ENCODE measurements at places on chromosomes 13 and 19.

DNA sequence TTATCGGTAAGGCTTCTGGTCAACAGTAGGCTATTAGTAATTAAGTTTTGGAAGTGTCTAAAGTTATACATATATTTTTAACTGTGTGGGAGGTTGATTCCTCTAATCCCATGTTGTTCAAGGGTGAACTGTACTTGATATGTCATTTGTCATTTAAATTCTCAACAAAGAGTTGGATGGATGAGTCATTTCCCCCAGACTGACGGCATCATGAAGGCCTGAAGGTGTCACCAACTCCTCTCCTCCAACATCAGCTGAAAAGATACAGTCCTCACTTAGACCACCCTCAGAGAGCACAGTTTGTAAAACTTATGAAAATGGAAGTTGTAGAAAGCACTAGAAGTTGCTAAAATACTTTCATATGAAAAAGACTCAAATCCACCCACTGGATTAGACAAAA is 48.8 kb downstream of the DCLK1 start:
- no peak for DNase-seq

DNA sequence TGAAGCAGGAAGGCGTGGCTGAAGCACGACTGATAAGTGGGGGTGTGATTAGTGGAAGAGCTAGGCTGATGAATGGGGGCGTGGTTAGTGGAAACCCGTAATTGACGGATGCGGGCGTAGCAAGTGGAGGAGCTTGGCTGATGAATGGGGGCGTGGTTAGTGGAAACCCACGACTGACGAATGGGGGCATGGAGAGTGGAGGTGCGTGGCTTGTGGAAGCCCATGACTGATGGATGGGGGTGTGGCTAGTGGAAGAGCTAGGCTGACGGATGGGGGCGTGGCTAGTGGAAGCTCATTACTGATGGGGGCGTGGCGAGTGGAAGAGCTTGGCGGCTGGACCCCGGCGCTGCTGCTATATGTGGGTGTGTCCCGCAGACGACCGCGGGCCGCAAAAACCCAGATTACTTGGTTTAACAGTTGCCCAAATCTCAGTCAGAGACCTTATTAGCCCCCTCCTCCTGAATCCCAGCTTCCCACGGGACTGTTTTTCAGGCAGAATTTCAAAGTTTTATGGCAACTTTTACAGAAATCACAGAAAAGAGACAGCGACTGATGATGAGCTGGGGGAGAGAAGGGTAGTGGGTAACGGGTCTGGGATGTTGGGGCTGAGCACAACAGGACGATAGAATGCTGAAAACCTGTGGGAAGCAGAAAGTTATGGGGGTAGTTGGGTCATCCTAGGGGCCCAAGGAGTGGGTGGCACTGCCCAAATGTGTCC is 9.0 kb upstream of the MEIS3 start:
- peak; percentile 99 for DNase-seq

DNA sequence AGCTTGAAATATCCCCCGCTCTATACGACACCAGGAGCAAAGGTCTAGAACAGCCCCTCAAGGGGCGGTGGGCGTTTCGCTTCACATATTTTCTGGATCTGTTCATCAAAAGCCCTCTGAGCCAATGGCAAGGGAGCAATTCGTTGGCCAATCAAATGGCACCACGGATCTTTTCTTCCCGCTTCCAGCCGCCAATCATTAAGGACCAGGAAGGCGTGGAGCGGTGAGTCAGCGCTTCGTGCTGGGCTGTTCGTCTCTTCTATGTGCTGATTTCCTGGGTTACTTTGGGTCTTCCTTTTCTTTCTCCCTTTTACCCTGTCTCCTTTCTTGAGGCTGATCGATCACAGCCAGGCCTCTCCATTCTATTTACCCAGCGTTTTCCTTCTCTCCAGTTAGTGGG is at the start of gene NLRP4:
Gene NLRP4, plus strand, starts transcription at position 201 of the 400 bp plus-strand sequence. CDS start 15,541 bp downstream, outside the sequence.
- no peak for DNase-seq

GRCh38 chr19:54704928-54705327 is 19.3 kb upstream of the KIR3DL3 start:
- DNase-seq: no peak

- DNase-seq: no peak
These were observed 37.5 kb downstream of the HSPH1 start for GRCh38 chr13:31124204-31124603.

GRCh38 chr19:46056536-46056935 is 15.7 kb upstream of the IGFL4 start:
- DNase-seq: no peak

DNA sequence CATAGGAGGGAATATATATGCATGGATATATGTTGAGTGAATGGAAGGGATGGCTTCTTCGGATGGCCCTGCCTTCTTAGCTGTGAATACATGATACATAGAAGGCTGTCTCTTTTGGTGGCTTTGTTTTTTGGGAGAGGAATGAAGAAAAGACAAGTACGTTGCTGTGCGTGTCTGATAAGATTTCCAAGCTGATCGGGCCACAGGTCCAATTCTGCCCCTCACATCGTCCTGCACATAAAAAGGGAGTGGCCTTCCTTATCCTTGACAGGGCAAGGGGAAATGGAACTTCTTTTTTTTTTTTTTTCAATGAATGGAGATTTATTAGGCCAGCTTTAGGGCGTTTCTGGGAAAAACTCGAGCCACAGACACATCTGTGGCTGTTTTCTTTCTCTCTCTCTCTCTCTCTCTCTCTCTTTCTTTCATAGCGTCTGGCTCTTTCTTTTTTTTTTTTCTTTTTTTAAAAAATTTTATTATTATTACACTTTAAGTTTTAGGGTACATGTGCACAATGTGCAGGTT is 103.8 kb upstream of the SPATA13 start:
- peak; percentile 63 for DNase-seq

DNA sequence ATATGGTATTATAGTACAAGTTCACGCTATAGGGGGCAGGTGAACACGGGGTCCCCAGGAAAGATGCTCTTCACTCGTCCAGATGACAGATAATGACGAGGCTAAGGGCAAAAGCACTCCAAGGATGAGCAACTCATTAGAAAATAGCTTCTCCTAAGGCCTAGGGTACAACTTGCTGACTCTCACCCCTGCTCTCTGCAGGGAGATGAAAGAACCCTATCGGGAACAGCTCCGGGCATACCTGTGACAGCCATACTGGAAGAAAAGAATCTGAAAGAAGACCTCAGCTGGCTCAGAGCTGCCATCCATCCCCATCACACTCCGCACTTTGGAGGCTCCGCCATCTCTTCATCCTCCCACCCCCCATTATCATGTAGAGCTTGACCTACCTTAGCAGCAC is 17.5 kb upstream of the HSPH1 start:
- no peak for DNase-seq

GRCh38 chr13:108508263-108508662 is 121.1 kb upstream of the MYO16 start:
- peak; percentile 30 for DNase-seq

- DNase-seq: peak; percentile 84
These were observed 11.1 kb downstream of the FTL start for GRCh38 chr19:48975947-48976847.

GRCh38 chr13:114099918-114100445 is 32.4 kb downstream of the RASA3 start:
- peak; percentile 44 for DNase-seq

- DNase-seq: no peak
These were observed 924.6 kb downstream of the OLFM4 start for GRCh38 chr13:53953183-53953582.

DNA sequence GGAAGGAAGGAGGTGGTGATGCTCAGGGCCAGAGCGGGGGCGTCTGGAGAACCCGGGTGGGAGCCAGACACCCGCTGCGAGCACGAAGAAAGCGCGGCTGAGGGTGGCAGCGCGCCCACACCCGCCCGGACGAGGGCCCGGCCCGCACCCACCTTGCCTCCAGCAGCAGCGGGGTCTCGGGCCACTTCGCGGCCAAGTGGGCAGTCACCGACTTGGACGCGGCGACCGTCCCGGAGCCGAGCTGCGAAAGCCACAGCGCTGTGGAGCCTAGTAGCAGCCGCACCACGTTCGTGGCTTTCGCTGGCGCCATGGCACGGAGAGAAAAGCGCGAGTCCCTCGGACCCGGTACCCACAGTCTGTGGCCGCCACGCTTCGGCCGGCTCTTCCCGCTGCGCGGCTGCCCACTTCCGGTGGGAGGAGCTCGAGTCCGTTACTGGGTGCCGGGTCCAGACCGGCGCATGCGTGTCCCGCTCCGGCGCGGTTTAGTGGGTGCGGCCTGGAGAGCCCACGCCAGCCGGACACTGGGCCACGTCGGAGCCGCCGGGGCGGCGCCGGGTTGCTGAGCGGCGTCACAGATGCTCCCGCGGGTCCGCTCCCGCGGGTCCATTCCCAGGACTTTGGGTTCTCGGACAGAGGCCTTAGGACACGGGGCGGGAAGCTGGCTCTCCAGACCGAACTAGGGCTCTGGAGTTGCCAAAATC is at the start of gene UGGT2:
Gene UGGT2, minus strand, starts transcription at position 399 of the 701 bp plus-strand sequence. Its CDS starts 89 bp downstream, at position 310.
- peak; percentile 93 for DNase-seq

DNA sequence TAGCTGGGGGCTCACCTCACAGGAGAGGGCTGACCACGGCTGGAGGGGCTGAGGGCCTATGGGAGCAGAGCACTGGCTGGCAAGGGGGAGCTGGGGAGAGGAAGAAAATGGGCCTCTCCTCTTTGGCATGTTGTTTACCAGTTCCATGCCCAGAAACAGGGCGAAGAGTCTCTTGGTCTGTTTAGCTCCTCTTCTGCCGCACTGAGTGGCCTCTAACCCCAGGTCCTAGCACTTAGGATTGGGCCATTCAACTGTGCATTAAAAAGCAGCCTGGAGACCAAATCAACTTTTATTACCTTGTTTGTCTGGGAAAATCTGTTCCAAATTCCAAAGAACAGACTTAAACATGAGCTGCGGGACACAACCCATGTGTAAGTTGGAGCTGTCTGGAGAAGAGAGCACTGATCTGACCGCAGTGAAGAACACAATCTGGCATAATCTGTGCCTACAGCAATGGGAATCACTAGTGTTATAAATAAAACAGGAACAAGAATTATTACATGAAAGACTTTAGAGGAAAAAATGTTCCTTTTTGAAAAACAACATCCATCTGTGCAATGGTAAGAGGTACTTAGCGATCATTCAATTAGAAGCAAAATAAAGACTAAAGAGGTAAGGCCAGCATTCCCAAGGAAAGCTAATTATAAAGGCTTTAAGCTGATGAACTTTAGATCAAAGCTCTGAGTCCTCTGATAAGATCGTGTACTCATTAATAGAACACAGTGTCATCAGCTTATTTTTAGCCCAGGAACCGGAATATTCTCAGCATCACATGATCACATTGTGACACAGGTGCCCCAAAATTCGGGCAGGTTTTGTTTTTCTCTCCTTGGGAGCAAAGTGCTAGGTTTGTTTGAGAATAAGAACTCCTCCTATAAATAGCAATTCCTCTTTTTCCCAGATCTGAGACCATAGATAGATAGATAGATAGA is 243.2 kb downstream of the COL4A1 start:
- DNase-seq: no peak

DNA sequence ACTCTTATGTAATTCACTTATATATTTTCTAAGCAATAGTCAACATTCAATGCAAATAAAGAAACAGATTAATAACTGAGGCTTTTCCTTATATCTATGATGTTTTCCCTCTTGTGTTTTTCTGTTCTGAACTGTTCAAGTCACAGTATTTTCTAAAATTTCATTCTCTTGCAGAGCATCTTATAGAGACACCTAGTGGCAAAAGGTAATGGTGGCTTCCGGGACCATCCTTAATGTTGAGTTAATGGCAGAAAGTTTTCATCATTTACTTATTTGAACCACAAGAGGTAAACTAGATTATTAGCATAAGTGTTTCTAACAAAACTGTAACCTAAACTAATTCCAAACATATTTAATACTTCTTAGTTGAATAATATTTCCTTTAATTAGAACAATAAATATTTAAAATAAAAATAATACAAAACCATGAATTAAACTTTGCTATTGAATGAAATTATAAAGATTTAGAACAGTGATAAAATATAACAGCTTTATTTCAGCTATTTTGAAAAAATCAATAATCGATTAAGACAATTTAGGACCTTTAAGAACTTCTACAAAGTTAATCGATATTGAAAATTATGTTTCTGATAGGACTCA is 1.7 kb upstream of the SLITRK5 start:
- peak; percentile 76 for DNase-seq

- DNase-seq: no peak
These were observed 8.5 kb downstream of the SIGLEC7 start for GRCh38 chr19:51150627-51151026.

DNA sequence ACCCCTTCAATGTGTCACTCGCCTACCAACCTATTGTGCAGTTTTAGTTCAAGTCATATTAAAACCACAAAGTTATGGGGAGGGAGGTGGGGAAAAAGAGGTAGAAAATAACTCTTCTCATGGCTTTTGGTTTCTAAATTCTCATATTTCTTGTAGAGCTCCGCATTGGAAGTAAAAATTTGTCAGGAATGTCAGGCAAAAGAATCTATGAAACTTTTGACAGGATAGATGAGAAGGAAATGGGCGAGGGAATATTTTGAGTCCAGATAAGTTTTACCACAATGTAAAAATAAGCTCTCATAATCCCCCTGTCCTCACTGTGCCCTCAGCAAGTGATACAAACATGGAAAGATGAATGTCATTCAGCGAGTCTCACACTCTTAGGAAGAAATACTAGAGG is 270.4 kb downstream of the DLEU7 start:
- no peak for DNase-seq

DNA sequence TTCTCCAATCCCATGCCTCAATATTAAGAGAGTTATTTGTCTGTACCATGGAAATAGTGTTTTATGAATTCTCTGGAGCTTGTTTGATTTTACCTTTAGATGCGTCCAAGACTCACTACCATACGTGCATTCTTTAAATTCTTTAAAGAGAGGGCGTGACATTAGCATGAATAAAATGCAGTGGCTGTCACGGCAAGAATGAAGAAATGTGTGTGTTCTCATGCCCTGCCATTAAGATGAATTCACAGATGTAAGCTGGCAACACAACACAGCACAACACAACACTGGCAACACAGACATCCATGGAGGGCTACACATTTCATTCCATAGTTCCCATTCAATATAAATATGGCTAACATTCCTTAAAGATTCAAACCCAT is 213.4 kb downstream of the ENOX1 start:
- DNase-seq: no peak

DNA sequence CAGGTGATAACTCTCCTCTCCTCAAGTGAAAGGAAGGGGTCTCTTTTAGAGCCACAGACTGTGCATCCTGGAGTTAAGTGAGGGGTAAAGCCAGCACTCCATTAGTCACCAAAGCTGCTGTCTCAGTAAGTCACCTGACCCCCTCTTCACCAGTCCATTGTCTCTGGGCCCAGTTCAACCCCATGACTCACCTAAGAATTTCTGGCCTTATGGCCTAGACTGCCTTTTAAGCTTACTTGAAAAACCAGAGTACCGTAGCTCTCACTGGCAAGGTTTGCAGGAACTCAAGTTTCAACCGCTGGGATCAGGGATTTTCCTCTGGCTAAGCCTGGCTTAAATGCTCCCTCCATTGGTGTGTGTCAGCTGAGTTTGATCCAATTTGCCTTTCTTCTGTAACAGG is 23.4 kb upstream of the EID2 start:
- no peak for DNase-seq

DNA sequence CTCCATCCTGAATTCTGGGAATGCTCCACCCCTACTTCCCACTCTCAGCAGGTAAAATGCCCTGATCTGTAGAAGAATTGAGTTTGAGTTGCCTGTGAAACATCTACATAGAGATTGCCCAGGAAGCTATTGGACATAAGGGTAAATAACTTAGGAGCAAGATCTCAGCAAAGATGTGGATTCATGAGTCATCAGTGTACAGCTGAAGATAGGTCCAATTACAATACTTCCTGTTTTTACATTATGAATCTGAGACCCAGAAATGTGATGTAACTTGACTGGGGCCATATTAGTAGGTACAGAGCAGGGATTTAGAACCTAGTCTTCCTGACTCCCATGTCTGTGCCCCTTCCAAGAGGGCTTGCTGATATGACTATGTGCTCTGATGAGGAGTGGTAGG is 79.4 kb upstream of the FNDC3A start:
- DNase-seq: peak; percentile 17

- DNase-seq: no peak
These were observed 1.9 kb downstream of the LTBP4 start for GRCh38 chr19:40603071-40603388.

All from hematopoietic multipotent progenitor cell treated with erythropoietin and hydrocortisone succinate and interleukin-3 and kit ligand, for 6 days (in vitro differentiated cells).